Psoas muscle (tissue), 8 donors: ENCODE measurements at places on chromosomes 1 and 21. TPM values are rescaled to one million over a fixed set of nuclear protein-coding genes. Genes with fewer than 3 reads are reported as not detected.

- H3K4me3 ChIP-seq = no peak overlapping the region
- no peak for DNase-seq
- H3K4me1 ChIP-seq = no peaks in the 10 kb centered on the region
- H3K27ac ChIP-seq = no peak overlapping the region
- no peaks in the 10 kb centered on the region for H3K36me3 ChIP-seq
Measured at GRCh38 chr1:168497376-168497950, 46.3 kb downstream of the XCL2 start.

DNA sequence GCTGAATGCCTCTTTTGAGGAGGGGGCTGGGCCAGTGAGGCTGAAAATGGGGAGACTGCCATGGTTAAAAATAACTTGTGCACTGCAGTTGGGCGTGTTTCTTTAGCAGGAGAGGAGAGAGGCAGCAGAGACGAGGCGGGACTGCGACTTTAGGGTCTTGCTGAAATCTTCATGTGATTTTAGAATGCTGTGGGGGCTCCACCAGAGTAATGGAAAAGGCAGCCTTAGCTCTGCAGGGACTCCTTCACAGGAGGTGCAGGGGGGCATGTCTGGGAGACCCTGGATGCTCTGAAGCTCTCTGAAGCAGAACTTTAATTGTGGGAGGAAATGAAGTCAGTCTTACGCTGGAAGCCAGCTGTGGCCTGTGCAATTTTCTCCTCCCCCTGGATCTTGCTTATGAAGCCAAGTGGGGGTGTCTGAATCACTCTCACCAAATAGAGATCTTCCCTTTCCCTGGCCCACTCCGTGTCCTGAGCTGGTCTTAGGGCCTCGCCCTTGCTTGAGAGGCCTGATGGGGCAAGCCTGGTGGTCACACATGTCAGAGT is 60.8 kb downstream of the NDUFS5 start:
- no peaks in the 10 kb centered on the region for H3K36me3 ChIP-seq
- peaks cover 24% of the 10 kb centered on the region for H3K4me1 ChIP-seq
- no peak overlapping the region for H3K27ac ChIP-seq

DNA sequence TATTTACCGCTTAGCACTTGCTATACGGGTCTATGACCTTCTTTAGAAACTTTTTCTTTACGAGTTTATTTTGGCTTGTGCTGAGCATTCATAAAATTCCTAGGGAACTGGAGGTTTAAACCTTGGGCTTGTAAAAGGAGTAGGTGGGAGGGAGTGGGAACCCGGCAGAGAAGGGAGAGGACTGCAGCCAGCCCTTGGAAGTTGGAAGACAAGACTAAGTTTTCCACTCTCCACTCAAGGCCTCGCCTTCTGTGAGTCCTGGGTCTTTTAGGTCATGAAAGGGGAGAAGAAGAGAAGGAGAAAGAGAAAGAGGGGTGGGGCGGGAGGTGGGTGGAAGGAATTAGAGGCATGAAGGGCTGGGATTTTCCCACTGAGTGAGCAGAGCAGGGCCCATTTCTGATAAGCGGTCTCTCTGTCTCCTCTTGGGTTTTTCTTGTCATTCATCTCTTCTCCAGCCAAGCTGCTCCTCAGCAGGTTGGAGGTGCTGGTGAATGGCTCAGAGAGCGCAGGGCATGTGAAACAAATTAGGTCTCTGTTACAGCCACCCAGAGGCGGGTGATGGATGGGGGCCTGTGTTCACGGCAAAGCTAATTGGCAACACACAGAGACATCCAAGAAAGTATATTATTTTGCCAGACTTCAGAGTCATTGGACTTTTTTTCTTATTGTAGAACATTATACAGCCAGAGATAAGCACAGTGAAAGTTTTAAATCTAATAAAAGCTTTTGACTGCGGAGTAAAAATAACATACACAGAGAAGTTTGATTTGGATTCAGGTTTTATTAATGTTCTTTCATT is 247.3 kb downstream of the FOXD2 start:
- no peak overlapping the region for H3K27ac ChIP-seq
- no peaks in the 10 kb centered on the region for H3K36me3 ChIP-seq
- peaks cover 2% of the 10 kb centered on the region for H3K27me3 ChIP-seq
- no peak overlapping the region for H3K4me3 ChIP-seq
- DNase-seq = no peak
- no peaks in the 10 kb centered on the region for H3K4me1 ChIP-seq

The MAP10 gene
- total RNA-seq = 2.1 TPM

DNA sequence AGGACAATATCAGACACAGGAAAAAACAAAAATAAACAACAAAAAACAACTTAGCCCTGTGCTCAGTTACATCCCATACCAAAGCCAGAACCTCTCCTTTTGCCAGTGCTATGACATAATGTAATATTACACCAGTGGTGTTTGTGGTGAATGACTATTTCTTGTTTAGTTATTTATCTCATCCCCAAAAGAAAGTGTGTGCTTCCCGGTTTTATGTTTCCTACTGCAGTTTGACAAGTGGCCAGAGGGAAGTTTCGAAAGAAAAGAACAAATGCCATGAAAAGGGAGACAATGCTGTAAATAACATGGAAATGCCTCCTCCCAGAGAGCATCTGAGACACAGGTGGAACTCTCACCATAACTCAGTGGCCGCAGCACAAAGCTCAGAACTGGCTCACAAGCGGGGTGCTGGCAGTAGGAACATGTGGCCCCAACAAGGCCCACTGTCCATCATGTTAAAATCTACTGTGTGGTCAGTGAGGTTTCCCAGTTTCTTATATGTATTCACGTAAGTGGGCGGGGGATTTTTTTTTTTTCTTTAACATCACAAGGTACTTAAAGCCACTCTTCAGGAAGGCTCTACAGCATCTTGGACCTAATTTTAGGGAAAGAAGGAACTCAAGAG is 158.2 kb downstream of the BARHL2 start:
- H3K27me3 ChIP-seq = no peaks in the 10 kb centered on the region
- no peaks in the 10 kb centered on the region for H3K4me1 ChIP-seq
- H3K4me3 ChIP-seq = no peak overlapping the region
- DNase-seq = no peak

DNA sequence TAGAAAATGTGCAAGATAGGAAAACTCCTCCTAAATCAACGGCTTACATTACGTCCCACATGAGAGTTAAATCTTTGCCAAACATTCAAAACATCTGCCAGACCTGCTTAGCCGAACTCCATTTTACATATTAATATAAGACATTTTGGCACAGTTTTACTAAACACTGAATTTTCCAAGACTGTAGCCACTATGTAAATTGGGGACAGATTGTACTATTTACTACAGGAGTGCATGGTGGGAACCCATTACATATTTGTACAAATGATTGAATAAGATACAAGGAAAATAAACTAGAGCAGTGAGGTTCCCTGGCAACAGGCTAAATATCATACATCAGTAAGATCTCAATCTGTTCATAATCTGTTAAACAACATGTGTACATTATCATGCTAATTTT is 1234.4 kb downstream of the KCNT2 start:
- H3K27ac ChIP-seq = no peak overlapping the region
- H3K36me3 ChIP-seq = no peaks in the 10 kb centered on the region
- no peak for DNase-seq
- H3K4me3 ChIP-seq = no peak overlapping the region
- H3K4me1 ChIP-seq = no peaks in the 10 kb centered on the region

The UBXN10 gene
- total RNA-seq = 0.24 TPM

GRCh38 chr1:45767035-45767434 is 16.6 kb upstream of the IPP start:
- no peak overlapping the region for H3K4me3 ChIP-seq
- no peaks in the 10 kb centered on the region for H3K36me3 ChIP-seq
- no peaks in the 10 kb centered on the region for H3K27me3 ChIP-seq
- peak overlapping the region; percentile 85 for H3K27ac ChIP-seq
- no peak for DNase-seq
- H3K4me1 ChIP-seq = peaks cover 28% of the 10 kb centered on the region

- H3K27ac ChIP-seq = no peak overlapping the region
- H3K27me3 ChIP-seq = no peaks in the 10 kb centered on the region
- H3K4me1 ChIP-seq = no peaks in the 10 kb centered on the region
- DNase-seq = no peak
Measured at GRCh38 chr1:20265250-20265649, 25.4 kb upstream of the VWA5B1 start.

DNA sequence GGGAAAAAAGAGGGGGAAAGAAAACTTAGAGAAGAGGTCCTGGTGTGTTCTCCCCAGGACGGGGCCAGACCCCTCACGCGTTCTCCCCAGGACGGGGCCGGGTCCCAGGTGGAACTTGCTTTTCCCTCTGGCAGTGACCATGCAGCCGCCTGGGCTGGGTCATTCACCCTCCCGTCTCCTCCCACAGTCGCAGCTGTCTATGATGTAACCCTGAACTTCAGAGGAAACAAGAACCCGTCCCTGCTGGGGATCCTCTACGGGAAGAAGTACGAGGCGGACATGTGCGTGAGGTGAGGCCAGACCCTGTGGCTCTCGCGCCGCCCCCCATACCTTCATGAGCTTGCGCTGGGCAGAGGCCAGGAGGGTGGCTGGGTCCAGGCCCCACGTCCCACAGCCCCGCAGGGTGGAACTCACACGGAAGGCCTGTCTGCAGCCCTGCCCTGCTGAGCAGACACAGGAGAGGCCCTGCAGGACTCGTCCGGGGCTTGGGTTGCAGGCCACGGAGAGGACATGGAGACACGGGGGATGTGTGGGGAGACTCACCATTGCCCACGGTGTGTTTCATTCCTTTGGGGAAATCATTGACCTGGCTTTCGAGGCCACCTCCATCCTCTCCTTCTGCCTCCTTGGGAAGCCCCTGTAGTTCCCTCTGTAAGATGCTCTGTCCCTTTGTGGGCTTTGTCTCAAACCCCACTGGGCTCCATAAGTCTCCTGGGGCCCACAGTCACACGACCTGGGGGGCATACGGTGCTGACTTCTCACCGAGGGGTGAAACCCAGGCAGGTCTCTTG is 40.7 kb upstream of the TRAPPC10 start:
- H3K27me3 ChIP-seq = no peaks in the 10 kb centered on the region
- peak; percentile 11 for DNase-seq
- peak overlapping the region; percentile 81 for H3K27ac ChIP-seq
- H3K4me1 ChIP-seq = peaks cover 7% of the 10 kb centered on the region
- H3K4me3 ChIP-seq = no peak overlapping the region
- no peaks in the 10 kb centered on the region for H3K36me3 ChIP-seq

DNA sequence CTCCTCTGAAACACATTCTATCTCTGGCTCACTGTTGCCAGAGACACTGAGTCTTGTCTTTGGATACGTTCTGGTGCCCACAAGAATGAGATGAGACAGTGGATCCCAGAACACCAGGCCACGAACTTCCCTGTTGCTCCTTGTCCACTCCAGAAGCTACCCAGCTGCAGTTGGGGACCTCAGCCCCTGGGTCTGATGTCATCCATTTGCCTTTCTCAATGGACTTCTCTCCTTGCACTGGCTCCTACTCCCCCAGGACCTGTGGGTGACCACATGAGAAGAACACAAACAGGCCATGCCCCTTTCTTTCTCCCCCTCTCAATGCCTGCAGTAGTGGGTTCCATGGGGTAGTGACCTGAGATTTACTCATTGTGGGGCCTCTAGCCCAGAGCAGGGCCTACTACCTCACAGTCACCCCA is 5.9 kb downstream of the NBPF1 start:
- H3K27me3 ChIP-seq = no peaks in the 10 kb centered on the region
- H3K4me1 ChIP-seq = peaks cover 11% of the 10 kb centered on the region
- H3K27ac ChIP-seq = no peak overlapping the region
- DNase-seq = no peak

The CYP4A11 gene
- total RNA-seq = not detected

DNA sequence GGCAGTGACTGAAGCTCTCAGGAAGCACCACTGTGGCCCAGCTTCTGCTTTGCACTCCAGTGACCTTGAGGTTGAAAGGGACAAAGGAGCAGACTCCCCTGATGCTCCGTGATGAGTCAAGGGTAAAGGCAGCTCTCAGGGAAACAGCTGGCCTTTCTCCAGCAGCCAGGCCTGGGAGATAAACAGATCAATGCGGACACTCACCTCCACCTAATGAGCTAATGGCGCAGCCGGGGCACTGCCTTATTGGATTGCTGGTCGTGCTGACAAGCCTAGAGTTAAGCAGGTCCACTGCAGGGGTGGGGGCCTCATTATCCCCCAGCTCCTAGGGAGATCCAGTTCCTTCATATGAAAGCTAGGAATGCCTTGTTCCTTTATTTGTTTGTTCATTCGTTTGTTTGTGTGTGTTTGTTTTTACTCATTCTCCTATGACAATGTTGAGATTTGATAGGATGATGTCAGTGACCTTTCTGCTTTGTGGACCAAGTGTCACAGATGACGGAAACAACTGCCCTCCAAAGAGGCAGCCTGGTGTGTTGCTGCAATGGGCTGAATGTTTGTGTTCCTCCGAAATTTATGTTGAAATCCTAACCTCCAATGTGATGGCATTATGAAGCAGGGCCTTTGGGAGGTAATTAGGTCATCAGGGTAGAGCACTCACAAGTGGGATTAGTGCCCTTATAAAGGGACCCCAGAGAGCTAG is 141.4 kb upstream of the BEND5 start:
- DNase-seq = no peak
- H3K27me3 ChIP-seq = no peaks in the 10 kb centered on the region
- H3K4me1 ChIP-seq = no peaks in the 10 kb centered on the region
- no peak overlapping the region for H3K4me3 ChIP-seq
- no peaks in the 10 kb centered on the region for H3K36me3 ChIP-seq

The SGIP1 gene
- 1.0 TPM for total RNA-seq

GRCh38 chr1:240136402-240136801 is 44.7 kb downstream of the FMN2 start:
- no peak overlapping the region for H3K27ac ChIP-seq
- no peaks in the 10 kb centered on the region for H3K27me3 ChIP-seq
- H3K4me1 ChIP-seq = no peaks in the 10 kb centered on the region

DNA sequence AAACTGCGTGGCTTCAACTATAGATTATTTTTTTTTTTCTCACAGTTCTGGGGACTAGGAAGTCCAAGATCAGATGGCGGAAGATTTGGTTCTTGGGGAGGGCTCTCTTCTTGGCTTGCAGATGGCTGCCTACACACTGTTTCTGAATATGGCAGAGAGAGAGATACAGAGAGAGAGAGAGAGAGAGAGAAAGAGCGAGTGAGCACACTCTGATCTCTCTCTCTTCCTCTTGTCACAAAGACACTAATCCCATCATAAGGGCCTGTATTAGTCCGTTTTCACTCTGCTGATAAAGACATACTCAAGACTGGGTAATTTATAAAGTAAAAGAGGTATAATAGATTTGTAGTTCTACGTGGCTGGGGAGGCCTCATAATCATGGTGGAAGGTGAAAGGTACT is 79.5 kb downstream of the IGSF21 start:
- no peak for DNase-seq
- peaks cover 59% of the 10 kb centered on the region for H3K27me3 ChIP-seq
- H3K4me1 ChIP-seq = no peaks in the 10 kb centered on the region
- H3K27ac ChIP-seq = no peak overlapping the region

DNA sequence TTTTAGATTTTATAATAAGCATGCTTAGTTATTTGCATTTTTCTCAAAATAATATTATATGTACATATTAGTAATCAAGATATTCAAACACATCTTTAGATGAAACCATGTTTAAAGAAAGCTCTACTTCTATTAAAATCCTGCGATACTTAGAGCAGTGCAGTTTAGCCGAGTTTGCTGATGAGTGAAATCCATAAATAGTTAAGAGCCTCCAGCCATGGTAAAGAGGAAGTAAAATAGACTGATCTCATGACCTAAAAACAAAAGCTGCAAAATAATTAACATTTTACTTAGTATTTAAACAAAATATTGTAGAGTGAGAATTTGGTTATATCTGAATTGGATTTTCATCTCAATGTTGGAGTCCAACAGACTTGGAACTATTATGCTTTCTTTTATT is 147.4 kb upstream of the NRIP1 start:
- DNase-seq = no peak
- H3K4me3 ChIP-seq = no peak overlapping the region
- H3K27ac ChIP-seq = no peak overlapping the region
- H3K36me3 ChIP-seq = no peaks in the 10 kb centered on the region
- no peaks in the 10 kb centered on the region for H3K4me1 ChIP-seq
- no peaks in the 10 kb centered on the region for H3K27me3 ChIP-seq

The PM20D1 gene
- total RNA-seq = 0.23 TPM
